ENCODE measurements at places on chromosomes 2 and 18. TPM values are rescaled to one million over a fixed set of nuclear protein-coding genes. Genes with fewer than 3 reads are reported as not detected.

The HOXD3 gene
- not detected for total RNA-seq

The MSTN gene
- not detected for total RNA-seq

DNA sequence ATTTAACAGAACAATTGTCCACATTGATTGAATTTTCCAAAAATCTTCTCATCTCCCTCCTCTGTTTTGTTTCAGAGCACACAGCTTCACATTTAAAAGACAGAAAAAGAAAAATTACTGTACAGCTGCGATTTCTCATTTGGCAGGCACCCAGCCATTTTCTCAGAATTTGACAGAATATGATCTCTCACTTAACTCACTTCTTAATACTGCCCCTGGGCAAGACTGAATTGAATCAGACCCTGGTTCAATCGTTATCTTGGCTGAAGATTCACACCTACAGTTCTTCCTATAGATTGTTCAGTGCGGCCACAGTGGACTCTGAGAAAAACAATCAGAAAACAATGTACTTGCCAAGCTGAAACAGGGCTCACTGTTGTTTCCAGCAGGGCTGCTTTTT lies 90.2 kb upstream of the LHCGR start:
- no peak overlapping the region for H3K4me3 ChIP-seq
- H3K27me3 ChIP-seq, result no peaks in the 10 kb centered on the region
- H3K27ac ChIP-seq, result no peak overlapping the region
- H3K4me1 ChIP-seq, result no peaks in the 10 kb centered on the region
- DNase-seq, result no peak

GRCh38 chr18:9280849-9281248 lies 53.7 kb upstream of the TWSG1 start:
- H3K36me3 ChIP-seq, result peaks cover 51% of the 10 kb centered on the region
- H3K4me3 ChIP-seq, result no peak overlapping the region
- no peaks in the 10 kb centered on the region for H3K4me1 ChIP-seq
- no peak for DNase-seq

The FAM237A gene
- total RNA-seq, result not detected

- no peak for DNase-seq
- H3K27me3 ChIP-seq, result no peaks in the 10 kb centered on the region
- H3K27ac ChIP-seq, result peak overlapping the region; percentile 91
- H3K4me3 ChIP-seq, result peak overlapping the region; percentile 83
- H3K4me1 ChIP-seq, result peaks cover 75% of the 10 kb centered on the region
Measured at GRCh38 chr2:96203130-96204028, 5.2 kb downstream of the STARD7 start.

GRCh38 chr2:19643117-19643518 lies 258.7 kb downstream of the TTC32 start:
- no peak for DNase-seq
- H3K4me1 ChIP-seq, result no peaks in the 10 kb centered on the region
- peaks cover 6% of the 10 kb centered on the region for H3K27me3 ChIP-seq
- no peaks in the 10 kb centered on the region for H3K36me3 ChIP-seq
- no peak overlapping the region for H3K4me3 ChIP-seq

- peak overlapping the region; percentile 97 for H3K27ac ChIP-seq
- no peaks in the 10 kb centered on the region for H3K27me3 ChIP-seq
- peak overlapping the region; percentile 34 for H3K4me3 ChIP-seq
- DNase-seq, result no peak
- peaks cover 39% of the 10 kb centered on the region for H3K4me1 ChIP-seq
Measured at GRCh38 chr2:74532222-74532621, 2.5 kb downstream of the HTRA2 start.

DNA sequence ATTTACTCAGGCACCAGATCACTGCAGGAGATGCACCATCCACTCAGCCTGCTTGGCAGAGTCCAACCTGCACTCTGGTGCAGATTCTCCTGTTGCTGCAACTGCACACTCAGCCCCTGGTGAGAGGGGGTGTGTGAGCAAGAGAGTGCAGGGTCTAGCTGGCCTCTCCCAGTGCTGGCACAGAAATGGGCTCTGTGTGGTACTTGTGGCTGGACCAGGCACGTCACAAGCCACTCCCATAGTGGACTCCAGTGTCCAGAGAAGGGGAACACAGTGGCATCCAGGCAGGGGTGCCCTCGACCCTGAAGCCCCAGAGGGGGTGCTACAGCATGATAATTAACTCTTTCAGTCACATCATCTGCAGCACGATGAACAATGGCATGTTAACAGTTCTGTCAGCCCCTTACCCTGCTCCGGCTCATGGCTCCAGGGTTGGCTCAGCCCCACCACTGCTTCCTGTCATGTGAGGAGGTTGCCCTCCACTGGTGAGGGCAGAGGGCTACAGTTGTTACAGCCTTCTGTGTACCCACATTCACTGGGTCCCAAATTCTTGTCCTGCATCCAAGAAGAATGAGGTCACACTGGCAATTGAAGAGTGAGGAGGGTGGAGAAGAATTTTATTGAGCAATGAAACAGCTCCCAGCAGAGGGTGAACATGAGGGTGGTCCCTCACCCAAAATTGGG lies 135.7 kb downstream of the EVA1A start:
- H3K27ac ChIP-seq, result no peak overlapping the region
- DNase-seq, result no peak
- H3K4me1 ChIP-seq, result no peaks in the 10 kb centered on the region
- H3K4me3 ChIP-seq, result no peak overlapping the region
- H3K36me3 ChIP-seq, result no peaks in the 10 kb centered on the region

DNA sequence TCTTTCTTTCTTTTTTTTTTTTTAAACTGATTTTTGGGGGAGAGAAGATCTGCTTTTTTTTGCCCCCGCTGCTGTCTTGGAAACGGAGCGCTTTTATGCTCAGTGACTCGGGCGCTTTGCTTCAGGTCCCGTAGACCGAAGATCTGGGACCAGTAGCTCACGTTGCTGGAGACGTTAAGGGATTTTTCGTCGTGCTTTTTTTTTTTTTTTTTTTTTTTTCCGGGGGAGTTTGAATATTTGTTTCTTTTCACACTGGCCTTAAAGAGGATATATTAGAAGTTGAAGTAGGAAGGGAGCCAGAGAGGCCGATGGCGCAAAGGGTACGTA lies 587 bp downstream of the MEIS1 start:
- H3K27ac ChIP-seq, result no peak overlapping the region
- H3K4me3 ChIP-seq, result peak overlapping the region; percentile 70
- no peak for DNase-seq

DNA sequence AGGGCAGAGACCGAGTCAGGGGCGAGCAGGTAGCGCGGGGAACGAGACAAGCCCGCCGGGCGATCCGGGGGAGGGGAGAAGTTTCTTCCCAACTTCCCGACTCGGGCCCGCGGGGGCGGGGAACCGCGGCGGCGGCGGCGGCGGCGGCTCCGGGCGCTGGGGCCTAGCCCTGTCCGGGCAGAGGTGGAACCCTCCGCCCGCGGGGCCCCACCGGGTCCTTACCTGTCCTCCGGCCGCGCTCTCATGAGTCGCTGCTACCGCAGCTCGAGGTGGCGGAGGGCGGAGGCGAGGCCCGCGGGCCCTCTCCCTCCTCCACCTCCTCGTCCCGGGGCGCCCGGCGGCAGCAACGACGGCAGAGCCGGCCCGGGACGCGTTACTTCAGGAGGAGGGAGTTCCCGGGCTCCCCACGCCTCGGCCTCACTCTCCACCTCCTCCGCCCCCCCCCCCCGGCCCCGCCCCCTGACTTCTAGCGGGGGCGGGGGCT lies at the start of gene YES1:
Gene YES1, minus strand, starts transcription at position 351 of the 484 bp plus-strand sequence. CDS start 55,415 bp downstream, outside the sequence.
- H3K27ac ChIP-seq, result peak within 1 kb of the TSS; percentile 99
- peak; percentile 58 for DNase-seq
- peaks cover 10% of the 10 kb centered on the region for H3K36me3 ChIP-seq
- H3K4me3 ChIP-seq, result peak within 1 kb of the TSS; percentile 93
- no peaks in the 10 kb centered on the region for H3K27me3 ChIP-seq

GRCh38 chr2:70975237-70975636 lies 3.2 kb upstream of the ANKRD53 start:
- peaks cover 14% of the 10 kb centered on the region for H3K4me1 ChIP-seq
- DNase-seq, result no peak
- no peak overlapping the region for H3K4me3 ChIP-seq
- H3K36me3 ChIP-seq, result no peaks in the 10 kb centered on the region

DNA sequence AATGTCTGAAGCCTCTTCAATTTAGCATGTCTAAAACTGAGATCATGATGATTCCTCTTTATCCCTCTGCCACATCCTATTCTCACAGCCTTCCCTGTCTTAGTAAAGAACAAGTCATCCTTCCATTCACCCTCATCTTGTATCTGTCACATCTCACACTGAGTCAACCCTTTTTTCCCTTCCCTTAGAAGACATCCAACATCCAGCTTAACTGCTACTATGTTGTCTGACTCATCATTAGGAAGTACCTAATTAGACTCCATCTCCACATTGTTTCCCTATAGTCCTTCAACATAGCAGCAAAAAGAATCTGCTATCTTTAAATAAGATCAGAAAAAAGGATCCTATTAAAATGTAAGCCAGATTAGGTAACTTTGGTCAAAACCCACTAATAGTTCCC lies 85.2 kb upstream of the GRB14 start:
- H3K4me1 ChIP-seq, result no peaks in the 10 kb centered on the region
- H3K4me3 ChIP-seq, result no peak overlapping the region
- H3K36me3 ChIP-seq, result no peaks in the 10 kb centered on the region
- H3K27me3 ChIP-seq, result no peaks in the 10 kb centered on the region
- DNase-seq, result no peak
- no peak overlapping the region for H3K27ac ChIP-seq

The SLC19A3 gene
- total RNA-seq, result not detected

- H3K4me1 ChIP-seq, result no peaks in the 10 kb centered on the region
- no peak overlapping the region for H3K27ac ChIP-seq
- no peak overlapping the region for H3K4me3 ChIP-seq
- DNase-seq, result no peak
- H3K27me3 ChIP-seq, result no peaks in the 10 kb centered on the region
Measured at GRCh38 chr2:133130548-133131246, 437.6 kb downstream of the NCKAP5 start.

The GATA6 gene
- total RNA-seq, result not detected

GRCh38 chr2:129910446-129911362 lies 68.8 kb upstream of the RAB6C start:
- DNase-seq, result peak; percentile 29
- H3K4me3 ChIP-seq, result no peak overlapping the region
- peaks cover 4% of the 10 kb centered on the region for H3K27me3 ChIP-seq
- no peak overlapping the region for H3K27ac ChIP-seq

The FAM124B gene
- 0.23 TPM for total RNA-seq

The DTNA gene
- not detected for total RNA-seq

The RAB17 gene
- total RNA-seq, result not detected

The MC4R gene
- total RNA-seq, result not detected

GRCh38 chr2:197024206-197024605 lies 97.7 kb upstream of the PGAP1 start:
- H3K27me3 ChIP-seq, result no peaks in the 10 kb centered on the region
- no peak overlapping the region for H3K4me3 ChIP-seq
- no peak overlapping the region for H3K27ac ChIP-seq
- peaks cover 10% of the 10 kb centered on the region for H3K4me1 ChIP-seq

The G6PC2 gene
- not detected for total RNA-seq

GRCh38 chr2:10559634-10560224 lies 111.6 kb upstream of the ODC1 start:
- no peaks in the 10 kb centered on the region for H3K36me3 ChIP-seq
- H3K27ac ChIP-seq, result no peak overlapping the region
- H3K4me3 ChIP-seq, result no peak overlapping the region
- no peak for DNase-seq

The LINC00305 gene
- not detected for total RNA-seq

The HIBCH gene
- total RNA-seq, result 18.7 TPM

The OTX1 gene
- total RNA-seq, result 0.26 TPM

The SH2D6 gene
- 0.52 TPM for total RNA-seq

The LYPD1 gene
- total RNA-seq, result not detected

The DCC gene
- total RNA-seq, result not detected
